ENCODE measurements at places on chromosomes 5 and 9.

- DNase-seq = no peak
These were observed 6.0 kb downstream of the RNF44 start for GRCh38 chr5:176530983-176531901.

- DNase-seq = no peak
These were observed 59.5 kb upstream of the RNF130 start for GRCh38 chr5:180130876-180131740.

- DNase-seq = no peak
These were observed 105.8 kb downstream of the GABBR2 start for GRCh38 chr9:98602839-98603500.

DNA sequence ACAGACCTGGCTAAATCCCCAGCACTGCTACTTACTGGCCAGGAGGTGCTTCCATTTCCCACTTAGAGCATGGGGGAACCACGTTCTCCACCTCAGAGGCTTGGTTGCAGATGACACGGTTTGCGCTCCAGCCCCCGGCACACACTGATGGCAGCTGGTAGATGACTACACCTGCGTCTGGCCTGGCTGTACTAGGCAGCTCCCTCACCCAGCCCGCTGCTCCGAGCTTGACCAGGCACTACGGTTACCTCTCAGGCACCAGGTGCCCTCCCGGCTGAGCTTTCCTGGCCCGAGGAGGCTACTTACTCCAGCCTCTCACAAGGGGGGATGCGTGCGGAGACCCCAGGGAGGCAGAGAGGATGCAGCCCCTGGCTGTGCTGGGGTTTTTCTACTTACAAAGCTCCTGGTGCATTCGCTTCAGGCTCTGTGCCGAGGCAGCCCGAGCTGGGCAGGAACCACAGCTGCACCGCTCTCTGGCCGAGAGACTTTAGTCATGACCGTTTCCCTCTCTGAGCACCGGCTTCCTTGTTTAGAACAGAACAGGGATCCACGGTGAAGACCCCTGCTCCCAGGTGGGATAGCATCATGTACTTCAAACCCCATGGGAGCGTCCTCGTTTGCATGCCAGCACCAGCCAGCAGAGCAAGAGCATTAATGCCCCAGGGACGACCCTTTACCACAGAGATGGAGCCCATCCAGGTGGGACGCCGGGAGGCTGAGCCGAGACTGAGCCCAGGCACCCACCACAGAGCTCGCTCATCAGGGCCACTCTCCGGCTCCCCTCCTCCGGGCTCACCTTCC lies 7.6 kb upstream of the GBGT1 start:
- DNase-seq = no peak

- no peak for DNase-seq
These were observed 233.6 kb upstream of the SLC24A2 start for GRCh38 chr9:20022410-20022809.

GRCh38 chr9:130287736-130288135 lies 22.2 kb downstream of the HMCN2 start:
- DNase-seq = no peak

DNA sequence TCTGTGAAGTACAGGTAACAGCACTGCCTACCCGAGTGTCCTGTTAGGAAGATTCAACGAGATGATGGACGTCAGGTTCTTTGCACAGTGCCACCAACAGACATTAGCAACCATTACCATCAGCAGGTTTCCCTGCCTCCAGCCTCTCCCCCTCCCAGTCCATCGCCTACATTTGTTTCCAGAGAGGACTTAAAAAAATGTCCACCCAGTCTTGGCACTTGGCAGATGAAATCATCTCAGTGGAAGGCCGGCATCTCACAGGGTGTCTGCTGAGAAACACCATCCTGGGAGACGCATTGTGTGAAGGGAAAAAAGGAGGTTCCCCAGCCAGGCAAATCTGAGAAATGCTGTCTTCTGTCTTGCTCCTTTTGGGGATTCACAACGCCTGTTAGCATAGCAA lies 58.2 kb downstream of the CRB2 start:
- no peak for DNase-seq

GRCh38 chr5:151202381-151203139 lies 21.3 kb downstream of the CCDC69 start:
- peak; percentile 31 for DNase-seq

DNA sequence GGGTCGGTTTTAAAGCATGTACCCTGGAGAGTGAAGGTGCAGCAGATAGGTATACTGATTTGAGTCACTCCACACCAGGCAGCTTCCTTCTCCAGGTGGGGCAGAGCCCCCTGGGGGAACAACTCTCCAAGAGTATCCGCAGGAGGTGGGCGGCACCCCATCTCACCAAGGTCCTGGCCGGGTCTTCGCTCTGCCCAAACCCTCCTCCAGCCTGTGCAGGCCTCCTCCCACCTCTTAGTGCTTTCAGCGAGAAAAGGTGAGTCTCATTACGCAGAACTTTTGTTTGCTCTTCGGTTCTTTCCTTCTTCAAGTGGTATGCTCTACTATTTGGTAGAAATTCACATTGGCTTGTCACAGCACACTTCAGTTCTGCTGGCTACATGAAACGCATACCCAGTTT lies 13.7 kb downstream of the SPACA9 start:
- no peak for DNase-seq

DNA sequence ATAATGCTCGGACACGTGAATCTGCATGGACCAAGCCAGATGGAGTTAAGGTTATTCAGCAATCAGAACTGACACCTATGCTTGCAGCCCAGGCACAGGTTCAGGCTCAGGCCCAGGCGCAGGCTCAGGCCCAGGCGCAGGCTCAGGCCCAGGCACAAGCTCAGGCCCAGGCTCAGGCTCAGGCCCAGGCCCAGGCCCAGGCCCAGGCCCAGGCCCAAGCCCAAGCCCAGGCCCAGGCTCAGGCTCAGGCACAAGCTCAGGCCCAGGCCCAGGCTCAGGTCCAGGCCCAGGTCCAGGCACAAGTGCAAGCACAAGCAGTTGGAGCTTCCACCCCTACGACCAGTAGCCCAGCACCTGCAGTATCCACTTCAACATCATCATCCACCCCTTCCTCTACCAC lies 11.8 kb downstream of the TCERG1 start:
- DNase-seq = no peak

GRCh38 chr9:71725590-71726338 lies 42.5 kb downstream of the CEMIP2 start:
- no peak for DNase-seq

GRCh38 chr5:150404941-150405816 lies 7.5 kb downstream of the CD74 start:
- no peak for DNase-seq

GRCh38 chr5:24177821-24178220 lies 467.0 kb downstream of the CDH10 start:
- DNase-seq = no peak
